ENCODE measurements at places on chromosomes 11 and 22.

DNA sequence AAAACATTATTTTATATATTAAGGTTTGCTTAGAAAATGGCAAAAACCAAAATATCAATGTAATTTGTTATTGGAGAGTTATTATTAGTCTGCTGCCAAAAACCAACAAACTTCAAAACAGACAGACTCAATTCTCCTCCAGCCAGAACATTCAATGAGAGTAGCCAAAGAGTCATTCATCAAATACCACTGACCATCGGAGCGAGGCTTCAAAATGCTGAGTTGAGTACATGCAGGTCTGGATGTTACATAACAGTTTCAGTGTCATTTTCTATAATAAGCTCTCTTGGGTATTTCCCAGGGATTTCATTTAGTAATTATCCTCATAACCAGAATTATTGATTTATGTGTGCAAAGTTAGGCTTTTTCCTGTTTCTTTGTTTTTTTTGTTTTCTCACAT, 42.6 kb downstream of the CHST1 start:
- no peak for DNase-seq

DNA sequence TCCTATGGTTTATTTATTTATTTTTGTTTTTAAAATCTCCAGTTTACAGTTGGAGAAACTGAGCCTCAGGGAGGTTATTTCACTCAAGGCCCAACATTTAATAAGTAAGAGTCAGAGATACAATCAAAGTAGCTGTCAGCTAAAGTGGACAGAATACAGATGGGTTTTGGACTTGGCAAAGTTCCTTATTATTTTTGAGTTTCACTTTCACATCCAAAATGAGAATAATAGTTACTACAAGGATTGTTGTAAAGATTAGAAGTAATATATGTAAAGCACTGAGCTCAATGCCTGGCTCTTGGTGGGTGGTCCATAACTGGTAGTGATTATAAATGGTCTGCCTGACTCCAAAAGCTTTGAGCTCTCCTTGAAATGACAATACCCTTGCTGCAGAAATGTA, 87.5 kb upstream of the SESN3 start:
- no peak for DNase-seq

- peak; percentile 74 for DNase-seq
These were observed 20.8 kb upstream of the ZBED5 start for GRCh38 chr11:10878408-10879214.

DNA sequence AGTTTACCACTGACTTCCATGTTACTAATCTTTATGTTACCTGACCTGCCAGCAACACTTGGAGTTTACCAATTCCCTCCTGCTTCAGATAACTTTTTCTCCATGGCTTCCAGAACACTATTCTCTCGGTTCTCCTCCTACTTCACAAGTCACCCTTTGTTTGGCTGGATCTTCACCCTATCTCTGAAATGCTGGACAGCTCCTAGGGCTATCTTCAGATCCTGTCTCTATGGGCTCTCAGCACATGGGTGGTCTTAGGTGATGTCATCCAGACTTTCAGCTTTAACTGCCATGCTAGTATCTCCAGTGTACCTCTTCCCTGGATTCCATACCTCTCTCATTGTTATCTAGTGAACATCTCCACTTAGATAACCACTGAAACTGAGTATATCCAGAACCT, 12.2 kb upstream of the VWCE start:
- DNase-seq = no peak

GRCh38 chr22:50296658-50297490, 10.6 kb downstream of the PLXNB2 start:
- no peak for DNase-seq

- DNase-seq = peak; percentile 60
These were observed 26.6 kb downstream of the SC5D start for GRCh38 chr11:121318848-121319834.

- DNase-seq = no peak
These were observed 320.3 kb downstream of the BUD13 start for GRCh38 chr11:116452461-116452860.

DNA sequence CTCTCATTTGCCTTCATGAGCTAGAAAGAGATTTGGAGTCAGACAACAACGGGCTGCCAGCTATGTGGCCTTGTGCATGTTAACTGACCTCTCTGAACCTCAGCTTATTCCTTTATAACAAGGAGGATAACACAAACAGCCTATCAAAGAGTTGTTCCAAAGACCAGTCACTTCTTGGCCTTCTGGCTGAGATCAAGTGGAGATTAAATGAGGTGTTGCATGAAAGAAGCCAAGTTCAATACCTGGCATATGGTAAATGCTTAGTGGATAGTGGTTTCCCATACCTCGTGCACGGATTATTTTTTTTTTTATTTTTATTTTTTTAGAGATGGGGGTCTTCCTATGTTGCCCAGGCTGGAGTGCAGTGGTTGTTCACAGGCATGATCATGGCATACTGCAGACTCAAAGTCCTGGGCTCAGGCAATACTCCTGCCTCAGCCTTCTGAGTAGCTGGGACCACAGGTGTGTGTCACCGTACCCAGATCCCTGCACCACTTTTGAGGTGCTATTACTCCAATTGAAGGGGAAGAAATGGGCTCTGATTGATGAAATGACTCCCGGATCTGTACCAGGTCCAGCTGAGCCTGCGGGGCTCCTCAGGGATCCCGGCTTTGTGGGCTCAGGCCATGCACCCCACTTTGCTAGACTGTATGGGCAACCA, 4.9 kb downstream of the LGALS1 start:
- DNase-seq = no peak

DNA sequence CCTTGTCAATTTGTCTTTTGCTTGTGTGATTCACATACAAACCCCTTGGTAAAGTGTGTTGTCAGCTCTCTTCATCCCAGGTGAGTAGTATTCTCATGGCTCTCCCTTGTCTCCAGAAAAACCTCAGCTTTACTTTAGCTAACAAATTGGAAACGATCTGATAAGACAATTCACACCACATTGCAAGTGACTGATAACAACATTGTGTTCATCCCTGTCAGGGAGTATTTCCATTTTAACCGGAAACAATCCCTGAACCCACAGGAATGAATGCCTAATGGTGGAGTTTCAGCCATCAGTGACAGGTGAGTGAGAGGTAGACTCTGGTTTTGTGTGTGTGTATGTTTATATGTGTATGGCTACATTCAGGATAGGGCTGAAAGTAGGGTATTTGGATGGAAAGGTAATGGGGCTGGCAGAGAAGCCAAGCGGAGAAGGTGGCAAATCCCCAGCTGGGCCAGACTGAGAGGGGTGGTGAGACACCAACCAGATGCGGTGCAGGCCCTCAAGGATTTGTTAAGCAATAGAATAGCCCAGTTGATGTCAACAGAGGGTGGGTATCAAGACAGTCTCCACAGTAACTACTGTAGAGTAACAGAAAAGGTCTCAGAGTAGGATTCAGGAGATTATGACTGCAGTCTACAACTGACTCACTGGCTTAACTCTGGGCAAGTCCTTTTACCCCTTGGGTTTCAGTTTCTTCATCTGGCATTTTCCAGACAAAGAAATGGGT, 7.6 kb downstream of the LRRC51 start:
- DNase-seq = no peak

GRCh38 chr11:32434356-32435151, 785 bp downstream of the WT1 start:
- no peak for DNase-seq

GRCh38 chr11:119591836-119592310, 137.1 kb downstream of the NECTIN1 start:
- DNase-seq = no peak

- DNase-seq = no peak
These were observed 71.2 kb downstream of the PHF21A start for GRCh38 chr11:46050003-46050461.

DNA sequence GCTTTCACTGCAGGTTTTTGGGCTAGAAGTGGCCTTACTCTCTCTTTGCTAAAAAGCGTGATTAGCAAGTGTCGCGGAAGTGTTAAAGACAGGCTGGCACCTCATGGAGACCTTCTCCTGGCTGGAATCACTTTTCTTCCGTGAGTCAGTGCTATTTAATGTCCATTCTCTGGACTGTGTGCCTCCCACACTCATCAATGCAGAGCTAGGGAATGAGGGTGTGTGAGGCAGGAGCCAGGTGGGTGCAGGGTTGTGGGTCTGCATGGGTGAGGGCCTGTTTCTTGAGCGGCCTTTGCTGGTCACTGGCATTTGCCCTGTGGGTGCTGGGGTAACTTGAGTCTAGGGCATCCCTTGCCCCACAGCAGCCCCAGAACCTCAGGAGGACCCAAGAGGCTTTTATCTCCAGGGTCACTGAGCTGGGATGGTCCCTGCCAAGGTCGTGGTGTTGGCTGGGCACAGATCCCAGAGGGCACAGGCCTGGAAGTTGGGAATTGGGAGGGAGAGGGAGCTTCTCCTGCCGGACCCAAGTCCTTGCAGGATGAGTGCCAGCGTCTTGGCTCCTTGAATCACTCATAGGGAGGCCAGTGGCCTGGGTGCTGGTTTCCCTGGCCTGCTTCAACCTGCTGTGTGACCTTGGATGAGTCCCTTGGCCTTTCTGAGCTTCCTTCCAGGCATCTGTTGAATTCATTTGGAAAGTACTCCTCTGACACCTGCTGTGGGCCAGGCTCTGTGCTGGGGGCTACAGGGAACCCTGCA, 30.0 kb downstream of the KIAA1671 start:
- DNase-seq = no peak

GRCh38 chr11:35615921-35616900, 2.0 kb upstream of the FJX1 start:
- DNase-seq = peak; percentile 50

- no peak for DNase-seq
These were observed 515 bp downstream of the BACE1 start for GRCh38 chr11:117315285-117316196.

GRCh38 chr11:69915501-69916250, 96.5 kb upstream of the FGF3 start:
- DNase-seq = peak; percentile 12

GRCh38 chr11:18203723-18204122, 31.1 kb downstream of the MRGPRX4 start:
- DNase-seq = no peak

DNA sequence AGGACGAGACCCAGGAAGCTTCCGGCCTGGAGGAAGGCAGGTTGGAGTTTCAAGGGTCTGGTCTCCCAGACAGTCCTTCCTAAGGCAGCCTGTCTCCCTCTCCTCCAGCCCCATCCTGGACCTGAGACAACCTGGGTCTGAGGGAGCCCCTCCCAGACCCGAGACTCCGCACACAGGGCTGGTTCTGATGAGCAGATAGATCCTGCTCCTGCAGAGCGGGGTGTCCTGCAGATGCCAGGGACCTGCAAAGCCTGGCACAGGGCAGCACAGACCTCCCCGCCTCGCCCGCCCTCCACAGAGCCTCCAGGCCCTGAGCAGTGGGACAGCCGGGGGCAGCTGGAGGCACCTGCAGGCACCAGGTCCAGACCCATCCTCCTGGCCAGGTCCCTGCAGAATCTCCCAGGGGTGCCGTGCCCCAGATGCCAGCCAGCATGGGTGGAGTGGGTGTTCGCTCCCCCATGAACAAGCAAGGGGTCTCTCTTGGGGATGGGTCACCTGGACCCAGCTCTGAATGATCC, 7.8 kb downstream of the PIM3 start:
- no peak for DNase-seq

DNA sequence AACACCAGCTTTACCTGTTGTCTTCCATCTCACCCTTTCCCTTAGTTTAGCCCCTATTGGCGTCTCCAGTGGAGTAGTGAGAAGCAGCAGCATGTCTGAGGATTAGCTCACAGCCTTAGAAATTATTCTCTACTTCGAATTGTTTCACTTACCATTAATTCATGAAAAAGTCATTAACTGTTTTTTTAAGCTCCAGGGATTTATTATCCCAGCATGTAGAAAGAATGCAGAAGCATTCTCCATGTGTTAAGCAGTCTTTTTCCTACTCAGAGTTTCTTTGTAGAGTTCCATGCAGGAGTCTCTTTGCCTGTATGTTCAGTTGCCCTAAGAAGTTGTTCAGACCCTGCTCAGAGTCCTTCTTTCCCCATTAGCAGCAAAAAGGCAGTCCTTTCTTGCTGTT, 137.9 kb upstream of the RASSF10 start:
- no peak for DNase-seq

- no peak for DNase-seq
These were observed 30.2 kb downstream of the SBF1 start for GRCh38 chr22:50444663-50445062.

DNA sequence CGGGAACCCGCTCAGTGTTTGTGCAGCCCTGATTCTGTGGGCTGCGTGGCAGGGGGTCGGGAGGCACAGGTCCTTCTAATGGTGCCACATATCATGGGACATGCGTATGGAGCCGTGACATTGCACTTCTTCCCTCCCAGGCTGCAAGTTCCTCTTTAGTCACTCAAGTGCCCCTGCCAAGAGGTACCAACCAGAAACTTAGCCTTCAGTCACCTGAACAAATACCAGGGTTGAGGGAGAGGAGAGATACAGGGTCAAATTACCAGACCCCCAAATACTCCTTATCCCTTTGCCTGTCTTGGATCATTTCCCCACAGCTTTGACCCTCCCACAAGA, 209.1 kb downstream of the BUD13 start:
- no peak for DNase-seq

DNA sequence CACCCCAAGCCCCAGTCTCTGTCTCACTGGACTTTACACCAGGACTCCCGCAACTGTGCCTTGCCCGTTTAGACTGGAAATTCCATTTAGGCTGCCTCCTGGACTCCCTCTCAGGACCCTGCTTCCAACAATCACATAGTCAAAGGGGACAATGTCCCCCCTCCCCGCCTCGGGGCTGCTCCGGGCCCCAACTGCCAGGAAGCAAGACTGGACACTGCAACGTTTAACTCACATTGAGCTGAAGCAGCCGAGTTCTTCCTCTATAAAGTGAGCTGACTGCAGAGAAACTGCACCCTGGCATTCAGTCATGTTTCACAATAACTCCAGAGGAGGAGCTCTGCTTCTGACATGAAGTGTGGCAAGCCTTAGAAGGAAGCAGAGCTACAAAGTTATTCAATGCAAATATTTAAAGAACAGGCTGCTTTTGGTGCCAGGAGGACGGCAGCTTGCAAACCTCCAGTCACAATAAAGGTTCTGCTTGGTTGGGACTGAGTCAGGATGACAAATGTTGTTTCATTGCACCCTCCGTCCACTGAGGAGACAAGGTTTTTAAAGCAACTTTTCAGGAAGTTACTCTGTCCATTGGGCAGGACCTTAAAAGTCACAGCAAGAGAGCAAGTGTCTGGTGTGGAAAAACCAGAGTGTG, 19.9 kb downstream of the PACSIN2 start:
- DNase-seq = no peak

GRCh38 chr11:2196970-2197770, 25.6 kb upstream of the TH start:
- DNase-seq = peak; percentile 68

DNA sequence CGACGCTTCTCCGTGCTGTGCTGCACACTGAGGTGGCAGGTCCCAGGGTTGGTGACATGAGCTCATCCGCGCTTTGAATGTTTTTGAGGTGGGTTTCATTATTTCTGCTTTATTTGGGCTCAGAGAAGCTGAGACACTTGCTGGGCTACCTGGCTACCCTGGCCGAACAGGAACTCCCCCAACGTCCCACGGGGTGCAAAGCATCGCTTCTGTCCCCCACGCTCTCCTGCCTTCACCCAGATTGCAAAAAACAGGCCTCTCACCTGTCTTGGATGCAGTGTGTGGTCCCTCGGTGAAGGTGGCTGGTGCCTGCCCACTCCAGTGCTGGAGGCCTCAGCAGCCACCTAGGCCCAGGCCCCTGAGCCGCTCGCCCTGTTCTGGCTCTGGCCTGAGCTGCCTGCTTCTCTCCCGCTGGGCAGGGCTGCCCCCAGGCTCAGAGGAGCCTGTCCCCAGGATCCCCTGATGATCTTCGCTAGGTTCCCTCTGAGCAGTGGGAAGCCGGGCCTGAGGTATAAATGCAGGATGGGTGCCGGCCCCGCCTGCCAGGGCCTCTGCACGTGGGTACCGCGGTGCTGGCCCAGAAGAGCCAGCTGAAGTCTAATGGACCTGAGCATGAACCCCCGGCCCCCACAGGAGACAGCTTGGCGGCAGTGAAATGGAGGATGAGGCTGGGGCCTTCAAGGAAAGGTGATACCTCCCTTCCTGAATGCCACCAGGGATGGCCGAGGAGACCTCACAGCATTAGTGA, 15.8 kb upstream of the MRGPRD start:
- DNase-seq = no peak

Data from CD4-positive, alpha-beta T cell treated with Interleukin-2 at 100 ng/mL for 4 hours (primary cell).